Activated T-cell treated with anti-CD3 and anti-CD28 coated beads, Interleukin-2, amount 50 U/mL, for 72 hours (primary cell): ENCODE measurements at places on chromosomes 3 and 15.

DNA sequence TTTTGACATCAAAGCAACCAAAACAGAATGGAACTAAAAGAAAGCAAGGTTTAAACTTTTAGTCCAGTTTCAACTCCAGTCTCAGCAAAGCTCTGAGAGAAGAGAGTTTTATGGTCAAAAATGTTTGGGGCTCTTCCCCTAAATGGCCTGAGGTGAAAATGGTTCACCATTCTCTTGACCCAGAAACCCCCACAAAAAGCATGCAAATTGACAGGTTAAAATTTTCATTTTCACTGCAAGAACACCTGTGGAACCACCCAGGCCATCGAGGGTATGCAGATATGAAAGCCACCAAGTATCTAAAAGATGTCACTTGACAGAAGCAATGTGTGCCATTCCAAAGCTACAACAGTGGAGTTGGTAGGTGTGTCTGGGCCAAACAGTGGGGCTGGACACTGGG is 195.0 kb downstream of the MAGI1 start:
- H3K27ac ChIP-seq: no peak overlapping the region
- no peaks in the 10 kb centered on the region for H3K27me3 ChIP-seq
- DNase-seq: no peak
- H3K4me1 ChIP-seq: no peaks in the 10 kb centered on the region
- no peak overlapping the region for H3K4me3 ChIP-seq
- peaks cover 1% of the 10 kb centered on the region for H3K36me3 ChIP-seq

DNA sequence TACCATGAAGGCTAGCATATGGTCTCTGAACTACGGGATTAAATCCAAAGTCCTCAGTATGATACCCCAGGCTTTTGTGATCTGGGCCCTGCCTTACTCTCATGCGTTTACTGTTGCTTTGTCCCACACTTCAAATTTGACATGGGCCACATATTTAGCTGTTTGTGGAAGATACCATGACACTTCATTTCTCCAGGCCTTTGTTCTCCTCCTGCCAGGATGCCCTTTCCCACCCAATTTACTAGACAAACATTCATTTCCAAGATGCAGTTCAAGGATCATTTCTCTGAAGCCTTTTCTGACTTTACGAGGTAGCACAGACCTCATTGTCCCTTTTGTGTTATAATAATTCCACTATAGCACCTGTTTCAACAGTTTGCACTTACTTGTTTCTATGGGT is 2.2 kb upstream of the OXSM start:
- H3K36me3 ChIP-seq: peaks cover 3% of the 10 kb centered on the region
- no peaks in the 10 kb centered on the region for H3K27me3 ChIP-seq
- no peak for DNase-seq
- H3K27ac ChIP-seq: no peak overlapping the region
- no peak overlapping the region for H3K4me3 ChIP-seq
- H3K4me1 ChIP-seq: peaks cover 54% of the 10 kb centered on the region

- DNase-seq: no peak
- peaks cover 28% of the 10 kb centered on the region for H3K27me3 ChIP-seq
- H3K36me3 ChIP-seq: no peaks in the 10 kb centered on the region
- H3K4me1 ChIP-seq: no peaks in the 10 kb centered on the region
- H3K27ac ChIP-seq: no peak overlapping the region
- H3K4me3 ChIP-seq: no peak overlapping the region
Measured at GRCh38 chr3:61315871-61316270, 64.6 kb upstream of the FHIT start.

- no peak for DNase-seq
- H3K36me3 ChIP-seq: no peaks in the 10 kb centered on the region
- peaks cover 39% of the 10 kb centered on the region for H3K27me3 ChIP-seq
- peak overlapping the region; percentile 87 for H3K4me3 ChIP-seq
- peaks cover 41% of the 10 kb centered on the region for H3K4me1 ChIP-seq
Measured at GRCh38 chr3:50275141-50275995, 3.5 kb upstream of the LSMEM2 start.

GRCh38 chr3:160012108-160012507 is 23.5 kb downstream of the IL12A start:
- no peaks in the 10 kb centered on the region for H3K36me3 ChIP-seq
- H3K27ac ChIP-seq: peak overlapping the region; percentile 1
- H3K27me3 ChIP-seq: no peaks in the 10 kb centered on the region
- H3K4me3 ChIP-seq: no peak overlapping the region
